ENCODE measurements at places on chromosomes 11 and 22.

DNA sequence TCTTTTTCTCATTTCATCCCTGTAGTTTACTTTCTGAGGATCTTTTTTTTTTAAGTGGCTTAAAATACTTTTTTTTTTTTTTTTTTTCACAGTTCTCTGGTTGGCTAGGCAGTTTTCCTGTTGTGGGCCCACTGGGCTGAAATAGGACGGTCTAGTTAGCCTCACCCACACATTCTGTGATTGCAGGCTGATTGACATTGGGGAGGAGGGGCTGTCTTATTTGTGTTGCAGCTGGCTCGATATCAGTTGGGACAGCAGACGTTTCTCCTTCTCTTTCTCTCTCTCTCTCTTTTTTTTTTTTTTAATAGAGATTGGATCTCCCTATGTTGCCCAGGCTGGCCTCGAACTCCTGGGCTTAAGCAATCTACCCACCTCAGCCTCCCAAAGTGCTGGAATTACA lies 6.9 kb downstream of the BCR start:
- no peak for DNase-seq

- no peak for DNase-seq
These were observed 126.4 kb upstream of the ZBED5 start for GRCh38 chr11:10984250-10984649.

GRCh38 chr11:95108159-95108611 lies 18.5 kb downstream of the ENDOD1 start:
- DNase-seq, result no peak

- peak; percentile 54 for DNase-seq
These were observed 46.2 kb downstream of the IGF2 start for GRCh38 chr11:2092956-2093412.

GRCh38 chr11:5719703-5720495 lies 16.3 kb upstream of the OR56B1 start:
- no peak for DNase-seq

- no peak for DNase-seq
These were observed 13.0 kb downstream of the INTS4 start for GRCh38 chr11:77981346-77981947.

DNA sequence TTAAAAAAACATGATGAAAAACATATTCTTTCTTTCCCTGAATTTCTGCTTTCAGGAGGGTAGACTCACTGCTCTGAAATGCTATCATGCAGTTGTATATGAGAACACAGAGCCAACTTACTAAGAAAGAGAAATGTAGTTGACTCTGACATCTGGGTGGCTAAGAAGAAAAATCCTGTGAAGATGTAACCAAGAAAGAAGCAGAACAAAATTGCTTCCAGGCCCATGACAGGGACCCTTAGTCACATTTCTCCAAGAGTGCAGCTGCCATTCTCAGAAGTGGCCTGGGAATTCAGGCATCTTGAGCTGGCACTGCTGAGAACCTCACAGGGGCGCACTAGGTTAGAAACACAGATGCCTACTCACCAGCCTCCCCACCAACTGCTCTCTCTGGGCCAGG lies 73.6 kb downstream of the RPL27A start:
- no peak for DNase-seq

GRCh38 chr11:497565-498296 lies 9.3 kb downstream of the RNH1 start:
- DNase-seq, result no peak

DNA sequence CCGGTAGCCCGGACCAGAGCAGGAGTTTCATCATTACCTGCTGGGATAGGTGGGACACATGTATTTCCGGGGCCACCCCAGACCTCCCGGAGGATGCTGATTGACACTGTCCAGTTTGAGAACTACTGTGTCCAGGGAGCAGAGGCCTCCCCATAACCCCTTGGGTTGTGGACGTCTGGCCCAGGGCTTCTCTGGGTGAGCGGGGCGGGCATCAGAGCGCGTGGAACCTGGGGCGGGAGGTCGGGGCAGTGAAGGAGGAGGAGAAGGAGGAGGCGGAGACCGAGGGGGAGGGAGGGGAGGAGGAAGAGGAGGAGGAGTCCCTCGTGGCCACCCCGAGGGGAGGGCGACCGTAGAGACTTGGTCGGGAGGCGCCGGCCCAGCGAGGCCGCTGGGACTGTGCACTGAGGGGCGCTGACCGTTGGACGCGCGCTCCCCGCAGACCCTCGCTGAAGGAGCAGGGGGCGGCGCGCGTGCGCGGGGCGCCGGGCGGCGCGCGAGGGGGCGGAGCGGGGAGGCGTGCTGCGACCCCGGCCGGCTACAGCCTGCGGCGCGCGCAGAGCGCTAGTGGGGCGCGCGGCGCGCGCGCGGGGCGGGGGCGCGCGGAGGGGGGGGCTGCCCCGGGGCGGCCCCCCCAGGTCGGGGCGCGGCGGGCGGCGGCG lies at the start of gene GRK3:
TSS of gene GRK3 (plus strand) at position 356 of the 659 bp plus-strand sequence. CDS start 366 bp downstream, outside the sequence.
- peak; percentile 44 for DNase-seq

GRCh38 chr11:89347071-89347470 lies 144.1 kb downstream of the NOX4 start:
- DNase-seq, result no peak

DNA sequence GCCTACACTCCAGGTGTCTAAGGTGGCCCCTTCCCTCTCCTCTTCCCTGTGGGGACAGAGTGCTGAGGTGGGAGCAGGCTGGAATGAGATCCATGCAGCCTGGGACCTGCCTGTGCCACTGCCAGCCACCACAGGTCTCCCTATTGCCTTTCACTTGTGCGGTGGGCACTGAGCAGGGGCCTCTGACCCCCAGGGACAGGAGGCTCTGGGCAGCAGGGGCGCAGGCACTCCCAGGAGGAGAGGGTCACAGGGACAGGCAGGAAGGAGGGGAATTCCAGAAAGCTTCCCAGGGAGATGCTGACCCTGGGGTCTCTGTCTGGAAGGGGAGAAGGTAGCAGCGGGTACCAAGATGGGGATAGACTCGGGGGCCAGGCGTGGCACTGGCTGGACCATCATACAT lies 228.5 kb upstream of the B3GAT1 start:
- no peak for DNase-seq

DNA sequence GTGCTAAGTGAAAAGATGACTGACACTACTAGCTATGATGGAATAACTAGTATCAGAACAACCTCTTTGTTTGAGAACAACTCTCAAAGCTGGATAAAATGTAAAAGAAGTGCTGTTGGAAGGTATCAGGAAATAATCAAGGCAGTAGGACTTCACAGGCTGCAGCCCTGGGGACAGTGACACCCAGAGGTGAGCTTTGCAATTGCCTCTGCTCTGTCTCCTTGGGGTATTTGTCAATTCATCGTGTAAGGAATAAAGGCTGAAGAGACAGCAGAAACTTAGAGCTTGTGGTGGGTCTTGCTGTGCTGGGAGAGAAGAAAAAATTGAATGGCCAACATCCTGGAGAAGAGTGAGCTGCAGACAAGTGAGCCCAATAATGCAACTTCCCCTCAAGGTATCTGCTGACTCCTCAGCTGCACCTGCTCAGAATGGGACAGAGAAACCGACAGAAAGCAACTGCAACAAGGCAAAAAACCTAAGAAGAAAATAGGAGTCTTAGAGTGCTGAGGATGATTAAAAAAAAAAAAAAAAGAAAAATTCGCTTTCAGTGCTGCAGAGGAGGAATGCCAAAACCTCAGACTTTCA lies 141.1 kb downstream of the RCN1 start:
- DNase-seq, result no peak

GRCh38 chr22:27205492-27206373 lies 548.3 kb downstream of the MIAT start:
- no peak for DNase-seq

- DNase-seq, result no peak
These were observed 9.8 kb downstream of the MMP20 start for GRCh38 chr11:102615077-102615893.

GRCh38 chr22:47102648-47103047 lies 340.2 kb downstream of the TBC1D22A start:
- no peak for DNase-seq

- DNase-seq, result no peak
These were observed 1.1 kb downstream of the FAU start for GRCh38 chr11:65120831-65121230.

- no peak for DNase-seq
These were observed 100.6 kb downstream of the MORC2 start for GRCh38 chr22:30867746-30868662.

DNA sequence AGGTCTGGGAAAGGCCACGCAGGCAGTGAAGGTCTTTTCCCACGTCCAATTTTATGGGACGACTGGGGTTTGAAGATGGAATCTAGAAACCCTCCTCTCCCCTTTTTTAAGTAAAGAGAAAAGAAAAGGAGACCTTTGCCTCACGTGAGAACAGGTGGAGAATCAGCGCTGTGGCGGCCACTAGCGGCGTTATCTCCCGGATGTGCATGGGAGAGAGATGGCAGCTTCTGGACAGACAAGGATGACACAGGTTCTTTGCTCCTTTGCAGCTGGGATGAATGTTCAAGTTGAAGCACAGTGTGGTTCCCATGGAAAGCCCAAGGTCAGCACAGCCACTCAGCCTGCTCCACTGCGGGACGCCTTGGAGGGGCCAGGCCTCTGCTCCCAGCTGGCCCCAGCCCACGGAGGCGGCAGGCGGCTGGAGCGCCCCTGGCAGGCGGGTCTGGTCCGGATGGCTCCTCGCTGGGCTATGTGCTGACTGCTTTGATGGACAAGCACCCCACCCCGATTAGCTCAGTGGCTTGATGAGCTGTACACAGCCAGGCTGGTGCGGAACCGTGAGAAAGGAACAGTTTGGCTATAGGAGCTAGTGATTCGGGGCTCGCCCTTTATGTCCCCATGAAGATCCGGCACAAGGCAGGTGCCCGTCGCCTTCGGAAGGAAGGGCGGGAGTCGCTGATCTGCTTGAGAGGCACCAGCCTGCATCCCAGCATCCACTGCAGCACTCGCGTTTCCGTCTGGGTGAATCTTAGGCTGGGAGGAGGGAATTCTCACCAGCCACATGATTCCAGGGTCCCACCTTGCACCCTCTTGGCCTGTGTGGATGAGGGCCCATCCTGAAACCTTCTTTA lies 14.5 kb upstream of the BID start:
- DNase-seq, result no peak

DNA sequence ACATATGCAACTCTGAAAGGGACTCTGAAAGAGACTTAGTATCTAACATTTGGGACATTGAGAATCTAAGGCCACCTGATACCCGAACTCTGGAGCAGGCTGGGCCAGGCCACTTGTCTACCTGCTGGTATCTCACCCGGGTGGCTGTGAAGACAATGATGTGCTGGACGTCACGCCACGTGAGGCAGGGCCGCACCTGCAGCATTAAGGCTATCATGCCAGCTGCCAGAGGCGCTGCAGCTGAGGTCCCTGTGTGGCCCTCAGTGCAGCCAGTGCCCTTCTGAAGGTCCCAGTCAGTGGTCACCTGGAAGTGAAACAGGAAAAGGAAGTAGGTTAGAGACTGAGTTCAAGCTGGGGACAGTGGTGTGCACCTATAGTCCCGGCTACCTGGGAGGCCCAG lies 12.4 kb downstream of the PCSK7 start:
- DNase-seq, result no peak

DNA sequence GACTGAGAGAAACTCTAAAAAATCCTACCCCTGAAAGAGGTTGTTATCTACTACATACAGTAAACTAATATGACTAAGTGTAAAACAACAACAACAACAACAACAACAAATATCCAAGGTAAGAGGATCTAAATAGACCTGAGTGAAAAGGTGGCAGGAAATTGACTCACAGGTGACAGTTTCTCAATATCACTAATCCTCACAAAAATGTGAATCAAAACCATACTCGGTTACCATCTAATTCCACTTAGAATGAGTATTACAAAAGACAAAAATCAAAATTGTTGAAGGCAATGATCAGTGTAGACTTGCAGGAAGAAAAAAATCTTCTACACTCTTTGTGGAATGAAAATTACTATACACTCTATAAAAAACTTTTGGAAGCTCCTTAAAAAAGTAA lies 17.5 kb downstream of the RGL4 start:
- no peak for DNase-seq

GRCh38 chr22:32309585-32310251 lies 47.9 kb upstream of the RFPL3 start:
- DNase-seq, result no peak

- DNase-seq, result no peak
These were observed 4.0 kb downstream of the OR51E1 start for GRCh38 chr11:4647766-4648165.

DNA sequence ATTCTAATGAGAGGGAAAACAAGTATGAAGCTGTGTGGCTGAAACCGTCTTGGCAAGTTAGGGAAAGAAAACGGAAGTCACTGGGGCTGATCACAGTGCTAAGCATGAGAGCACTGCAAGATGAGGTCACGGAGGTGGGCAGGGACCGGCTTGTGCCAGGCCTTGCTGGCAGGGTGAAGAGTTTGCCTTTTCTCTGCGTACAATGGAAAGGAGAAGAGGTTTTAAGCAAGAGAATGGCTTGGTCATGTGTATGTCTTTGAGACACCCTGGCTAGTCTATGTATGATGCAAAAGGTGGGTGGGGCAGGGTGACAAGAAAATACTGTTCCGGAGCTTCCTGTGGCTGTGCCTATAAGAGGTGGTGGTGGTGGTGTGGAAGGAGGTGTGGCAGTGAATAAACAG lies 567.9 kb downstream of the NTM start:
- no peak for DNase-seq

- DNase-seq, result no peak
These were observed 17.1 kb downstream of the APOL4 start for GRCh38 chr22:36184433-36185025.

DNA sequence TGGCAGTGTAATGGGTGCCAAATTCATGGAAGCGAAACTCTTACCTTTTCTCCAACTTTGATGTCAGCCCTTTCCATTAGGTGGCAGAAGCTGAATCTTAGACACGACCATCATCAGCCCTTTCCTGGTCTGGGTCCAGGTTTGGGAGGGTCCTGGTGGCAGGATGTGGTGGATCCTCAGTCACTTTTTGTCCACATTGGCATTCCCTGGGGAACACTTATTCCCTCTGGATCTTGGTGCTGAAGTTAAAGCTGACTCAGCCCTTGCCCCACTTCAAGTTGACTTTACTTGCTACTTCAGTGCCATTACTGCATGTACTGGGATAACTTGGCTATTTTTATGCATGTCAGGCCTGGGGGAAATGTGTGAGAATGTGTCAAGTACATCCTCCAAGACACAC lies 16.6 kb upstream of the NTM start:
- no peak for DNase-seq

GRCh38 chr11:11967669-11968510 lies 40.5 kb downstream of the DKK3 start:
- no peak for DNase-seq

GRCh38 chr22:19497245-19497644 lies 17.5 kb downstream of the CDC45 start:
- no peak for DNase-seq

DNA sequence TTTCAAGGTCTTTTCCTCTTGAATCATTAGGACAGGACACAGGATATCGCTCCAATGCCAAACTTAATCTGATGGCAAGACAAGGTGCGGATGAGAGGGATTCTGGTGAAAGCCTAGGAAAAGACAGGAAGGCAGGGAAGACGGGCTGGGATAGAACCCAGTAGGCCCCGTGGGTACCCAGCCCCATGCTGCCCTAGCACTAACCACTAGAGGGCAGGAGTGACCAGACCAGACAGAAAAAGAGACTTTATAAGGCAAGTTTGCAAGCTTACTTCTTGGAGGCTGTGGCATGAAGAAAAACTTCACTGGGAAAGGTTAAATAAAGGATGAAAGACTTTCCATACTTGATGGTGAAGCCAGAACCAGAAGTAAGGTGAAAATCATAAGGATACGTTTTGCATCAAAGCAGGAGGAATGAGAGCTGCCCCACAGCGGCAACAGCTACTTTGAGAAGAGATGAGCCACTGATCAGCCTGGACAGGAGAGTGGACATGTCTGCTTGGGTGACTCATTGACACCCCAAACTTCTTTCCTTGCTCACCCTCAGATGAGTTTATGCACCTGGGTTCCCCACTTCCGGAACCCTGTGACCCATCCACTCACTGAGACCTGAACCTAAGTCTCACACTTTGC lies 39.8 kb downstream of the SYN3 start:
- DNase-seq, result peak; percentile 12

GRCh38 chr11:12239804-12240371 lies 129.5 kb downstream of the MICAL2 start:
- no peak for DNase-seq

All from activated T-cell treated with anti-CD3 and anti-CD28 coated beads for 1 hour (primary cell).